ENCODE measurements at places on chromosomes 7 and 10.

DNA sequence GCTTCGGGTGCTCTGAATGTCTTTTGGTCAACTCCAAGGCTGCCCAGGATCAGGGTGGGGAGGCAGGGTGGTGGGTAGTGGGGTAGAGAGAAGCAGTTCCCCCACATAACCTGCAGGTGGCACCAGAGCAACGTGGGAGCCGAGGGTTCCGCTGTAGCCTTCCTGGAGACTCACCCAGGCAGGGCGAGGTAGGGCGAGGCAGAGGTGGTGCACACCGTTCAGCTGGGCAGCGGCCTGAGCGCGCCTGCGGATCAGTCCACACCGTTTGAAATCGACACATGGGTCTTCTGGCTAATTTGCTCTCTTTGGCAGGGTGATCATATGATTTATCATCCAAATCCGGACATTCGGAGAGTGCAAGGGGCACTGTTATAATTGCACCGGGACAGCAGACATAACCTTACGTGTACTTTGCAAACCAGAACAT lies 41.4 kb upstream of the MAP3K8 start:
- peak; percentile 79 for DNase-seq

- no peak for DNase-seq
Observed at GRCh38 chr7:132773527-132773956, 197.3 kb upstream of the PLXNA4 start.

DNA sequence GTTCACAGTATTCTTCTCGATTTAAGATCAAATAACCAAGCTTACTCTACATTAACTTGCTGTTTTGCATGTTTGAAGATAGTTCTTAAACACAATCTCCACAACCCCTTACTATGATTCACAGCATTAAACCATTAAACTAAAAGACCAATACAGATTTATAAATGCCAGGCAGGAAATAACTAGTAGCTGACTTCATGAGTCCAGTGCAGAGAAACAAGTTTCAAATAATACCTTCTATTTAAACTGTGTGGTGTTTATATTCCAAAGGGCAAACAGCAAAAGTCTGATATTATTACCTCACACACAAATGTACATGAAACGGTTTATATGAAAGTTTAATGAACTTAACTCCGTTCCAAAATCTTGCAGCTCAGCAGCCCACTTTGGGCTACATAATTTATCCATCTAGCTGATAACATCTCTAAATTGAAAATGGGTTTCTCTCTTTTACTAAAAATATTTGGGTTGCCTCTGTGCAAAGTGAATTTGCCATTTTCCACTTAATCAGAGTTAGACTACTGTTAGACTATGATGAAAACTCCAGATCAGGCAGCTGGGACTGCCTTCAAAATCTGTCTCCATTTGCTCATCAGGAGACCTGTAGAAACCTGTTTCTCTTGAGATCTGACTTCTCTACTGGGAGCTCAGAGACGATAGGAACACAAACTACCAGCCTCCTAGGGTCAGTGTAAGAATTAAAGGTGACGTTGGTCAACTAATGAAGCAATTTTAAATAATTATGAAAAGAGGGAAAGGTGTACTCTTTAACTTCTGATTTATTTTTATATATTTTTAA lies 287.3 kb downstream of the FZD1 start:
- no peak for DNase-seq

DNA sequence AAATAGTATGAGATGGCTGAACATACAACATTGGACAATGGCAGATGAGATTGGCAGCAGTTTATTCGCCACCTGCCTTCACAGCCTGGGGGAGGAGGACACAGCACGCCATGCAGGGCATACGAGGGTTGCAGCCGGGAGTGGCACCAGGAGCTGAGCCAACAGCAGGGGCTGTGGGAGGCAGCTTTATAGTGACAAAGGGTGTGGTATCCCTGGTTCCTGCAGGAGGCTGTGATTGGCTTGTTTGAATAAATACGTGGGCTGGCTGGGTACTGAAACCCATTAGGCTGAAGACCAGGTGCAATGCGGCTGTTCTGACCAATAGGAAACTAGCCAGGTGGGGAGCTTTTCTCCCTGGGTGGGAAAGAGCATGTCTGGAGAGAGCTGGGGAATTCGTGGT lies 68.9 kb upstream of the LEP start:
- DNase-seq: no peak

- no peak for DNase-seq
Observed at GRCh38 chr7:141238596-141239243, 164.9 kb downstream of the TMEM178B start.

- no peak for DNase-seq
Observed at GRCh38 chr10:11685787-11686218, 56.4 kb upstream of the ECHDC3 start.

DNA sequence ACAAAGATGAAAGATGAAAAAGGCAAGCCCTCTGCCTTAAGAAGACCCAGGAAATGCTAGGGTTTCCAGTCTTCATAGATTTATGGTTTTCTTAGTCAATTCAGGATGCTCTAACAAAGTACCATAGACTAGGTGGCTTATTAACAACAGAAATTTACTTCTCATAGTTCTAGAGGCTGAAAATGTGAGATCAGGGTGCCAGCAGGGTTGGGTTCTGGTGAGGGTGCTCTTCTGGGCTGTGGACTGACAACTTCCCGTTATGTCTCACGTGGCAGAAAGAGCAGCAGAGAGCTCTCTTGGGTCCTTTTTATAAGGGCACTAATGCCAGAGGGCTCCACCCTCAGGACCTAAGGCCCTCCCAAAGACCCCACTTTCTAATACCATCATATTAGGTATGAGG lies 23.7 kb downstream of the ELMO1 start:
- no peak for DNase-seq

DNA sequence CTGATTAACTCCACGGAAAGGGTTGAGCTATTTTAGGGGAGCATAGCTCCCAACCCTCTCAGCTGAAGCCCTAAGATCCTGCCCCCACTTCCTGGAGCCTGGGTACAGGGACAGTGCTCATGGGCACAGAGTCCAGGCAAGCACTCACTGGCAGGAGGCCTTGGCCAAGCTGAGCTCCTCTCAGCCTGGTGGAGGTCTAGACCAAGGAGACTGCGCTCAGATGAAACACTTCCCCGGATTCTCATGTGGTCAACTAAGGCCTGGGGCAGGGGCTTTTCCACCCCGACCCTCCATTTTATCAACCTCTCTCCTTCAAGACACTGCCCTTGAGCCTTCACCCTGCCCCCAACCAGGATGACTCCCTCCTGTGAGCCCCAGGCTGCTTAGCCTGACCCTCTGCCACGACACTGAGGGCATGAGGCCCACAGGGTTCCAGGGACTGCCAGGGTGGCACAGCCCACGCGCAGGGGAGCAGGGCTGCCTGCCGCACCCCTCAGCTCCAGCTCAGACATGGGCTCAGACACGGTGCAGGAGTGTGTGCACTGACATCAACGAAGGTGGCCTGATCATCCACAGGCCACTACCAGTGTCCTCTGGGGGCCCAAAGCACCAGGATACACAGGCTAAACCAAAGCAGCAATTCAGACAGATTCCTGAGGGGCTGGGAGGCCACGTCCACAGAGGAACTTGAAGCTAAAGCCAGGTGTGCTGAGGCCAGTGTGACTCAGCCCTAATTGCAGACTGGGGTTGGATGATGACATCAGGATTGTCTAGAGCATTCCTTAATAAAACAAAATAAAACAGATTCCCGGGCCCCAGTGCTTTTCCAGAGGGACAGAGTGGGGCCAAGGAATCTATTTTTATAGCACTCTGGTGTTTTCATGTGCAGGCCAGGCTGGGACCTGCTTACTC lies 18.8 kb downstream of the CHAT start:
- no peak for DNase-seq

GRCh38 chr10:26746061-26746460 lies 48.6 kb downstream of the PDSS1 start:
- DNase-seq: no peak

- no peak for DNase-seq
Observed at GRCh38 chr7:22348379-22348778, 8.6 kb downstream of the RAPGEF5 start.

GRCh38 chr10:13698217-13698616 lies 111.5 kb downstream of the PRPF18 start:
- no peak for DNase-seq

- DNase-seq: no peak
Observed at GRCh38 chr10:120266022-120266421, 191.0 kb upstream of the PLPP4 start.

DNA sequence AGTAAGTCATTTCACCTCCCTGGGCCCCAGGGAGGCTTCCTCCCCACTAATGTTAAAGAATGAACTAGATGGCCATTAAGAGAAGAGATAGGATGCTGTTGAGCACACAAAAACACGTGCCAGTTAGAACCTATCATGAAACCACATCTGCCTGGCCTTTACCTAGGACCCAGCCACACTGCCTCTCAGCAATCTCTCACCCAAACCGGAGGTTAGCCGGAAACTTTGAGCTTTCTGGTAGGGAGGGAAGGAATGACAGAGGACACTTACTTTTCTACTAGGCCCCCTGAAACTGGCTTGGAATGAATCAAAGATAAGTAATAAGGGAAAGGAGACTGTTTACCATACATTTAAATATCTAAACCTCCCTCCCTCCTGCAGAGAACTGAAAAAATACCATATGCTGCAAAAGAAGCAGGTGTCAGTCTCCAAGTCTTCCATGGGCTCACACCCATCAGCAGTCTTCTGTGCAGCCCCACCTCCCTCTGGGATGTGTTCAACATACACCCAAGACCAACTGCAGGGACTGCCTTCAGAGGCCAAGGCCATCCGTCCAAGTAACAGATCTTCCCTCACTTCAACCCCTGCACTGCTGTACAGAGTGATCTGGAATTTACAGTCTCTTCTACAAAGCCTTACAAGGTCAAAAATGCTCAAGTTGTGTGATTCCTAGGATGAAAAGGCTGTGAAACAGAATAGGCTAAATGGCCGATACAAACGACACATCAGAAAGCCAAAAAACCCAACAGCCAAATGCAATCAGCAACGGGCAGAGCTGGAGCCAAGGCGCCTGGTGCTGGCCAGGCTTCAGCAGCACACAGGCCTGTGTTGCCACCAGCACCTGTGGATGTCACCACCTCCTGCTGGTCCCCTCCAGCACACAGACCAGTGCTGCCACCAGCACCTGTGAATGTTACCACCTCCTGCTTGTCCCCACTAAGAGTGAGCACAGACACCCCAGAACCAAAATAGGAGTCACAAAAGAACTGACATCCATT lies 42.4 kb downstream of the SORBS1 start:
- DNase-seq: no peak

DNA sequence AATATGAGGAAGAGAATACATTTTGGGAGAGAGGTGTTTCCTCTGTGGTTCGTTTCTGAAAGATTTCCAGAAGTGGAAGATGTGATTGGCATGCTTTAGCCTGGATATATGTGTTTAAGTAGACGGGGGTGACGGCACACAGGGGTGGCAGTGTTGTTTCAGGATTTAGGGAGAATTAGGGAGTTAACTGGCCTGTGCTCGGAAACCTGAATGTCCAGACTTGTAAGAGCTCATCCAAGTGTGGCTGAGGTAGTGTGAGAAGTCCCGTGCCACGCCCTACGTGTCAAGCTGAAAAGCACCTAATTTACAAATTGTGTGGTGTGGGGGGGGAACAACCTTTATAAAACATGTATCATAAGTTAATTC lies 1.1 kb downstream of the RALA start:
- no peak for DNase-seq

GRCh38 chr10:31774299-31774900 lies 154.2 kb downstream of the ARHGAP12 start:
- DNase-seq: no peak

- no peak for DNase-seq
Observed at GRCh38 chr10:73131913-73132686, 21.8 kb downstream of the NUDT13 start.

GRCh38 chr7:29416938-29417305 lies 146.7 kb upstream of the PRR15 start:
- no peak for DNase-seq

- no peak for DNase-seq
Observed at GRCh38 chr7:77216181-77216845, 16.7 kb upstream of the FGL2 start.

- no peak for DNase-seq
Observed at GRCh38 chr7:2237109-2237602, 4.4 kb upstream of the MAD1L1 start.

GRCh38 chr7:157840914-157841772 lies 504.3 kb downstream of the DNAJB6 start:
- no peak for DNase-seq

GRCh38 chr7:83947260-83947659 lies 247.3 kb downstream of the SEMA3A start:
- no peak for DNase-seq

DNA sequence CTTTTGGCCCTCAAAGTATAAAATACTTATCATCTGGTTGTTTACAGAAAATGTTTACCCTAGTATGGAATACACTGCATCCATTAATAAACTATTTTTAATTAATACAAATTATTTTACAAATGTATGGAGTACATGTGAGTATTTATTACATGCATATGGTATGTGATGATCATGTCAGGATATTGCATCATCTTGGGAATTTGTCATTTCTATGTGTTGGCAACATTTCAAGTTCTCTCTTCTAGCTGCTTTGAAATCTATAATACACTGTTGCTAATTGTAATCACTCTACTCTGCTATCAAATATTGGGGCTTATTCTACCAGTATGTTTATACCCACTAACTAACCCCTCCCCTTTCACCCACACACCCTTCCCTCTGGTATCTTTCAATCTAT lies 103.9 kb upstream of the THSD7A start:
- DNase-seq: no peak

DNA sequence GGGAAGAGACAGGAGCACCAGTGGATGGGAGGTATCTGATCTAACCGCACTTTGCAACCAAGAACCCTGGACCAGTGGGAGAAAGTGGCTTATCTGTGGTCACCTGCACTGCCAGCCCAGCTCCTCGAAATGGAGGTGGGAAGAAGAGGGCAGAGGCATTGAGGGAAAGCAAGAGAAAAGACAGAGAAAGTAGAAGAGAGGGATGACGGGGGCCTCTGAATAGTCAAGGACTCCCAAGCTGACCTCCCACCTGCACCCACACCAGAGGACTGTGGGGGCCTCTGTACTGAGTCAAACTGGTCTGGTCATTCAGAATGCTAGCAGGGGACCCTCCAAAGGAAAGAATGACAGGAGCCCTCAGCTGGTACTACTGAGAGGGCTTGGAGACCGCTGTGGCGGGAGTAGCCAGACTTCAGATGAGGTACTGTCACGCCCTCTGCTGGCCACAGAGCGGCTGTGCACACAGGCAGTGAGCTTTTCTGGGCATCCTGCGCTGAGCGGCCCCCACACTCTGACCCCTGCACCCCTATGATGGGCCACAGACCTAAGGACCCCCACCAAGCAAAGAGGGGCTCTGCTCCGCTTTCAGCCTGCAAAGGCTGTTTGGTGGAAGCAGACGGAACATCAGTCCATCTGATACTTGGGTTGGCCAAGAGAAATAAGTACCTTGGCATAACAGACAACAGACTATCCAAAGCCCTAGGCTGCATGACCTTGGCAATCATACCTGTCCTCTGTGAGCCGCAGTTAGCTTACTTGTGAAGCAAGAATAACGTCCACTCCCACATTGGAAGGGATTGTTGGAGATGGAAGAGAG lies 112.9 kb downstream of the COL13A1 start:
- DNase-seq: peak; percentile 82

DNA sequence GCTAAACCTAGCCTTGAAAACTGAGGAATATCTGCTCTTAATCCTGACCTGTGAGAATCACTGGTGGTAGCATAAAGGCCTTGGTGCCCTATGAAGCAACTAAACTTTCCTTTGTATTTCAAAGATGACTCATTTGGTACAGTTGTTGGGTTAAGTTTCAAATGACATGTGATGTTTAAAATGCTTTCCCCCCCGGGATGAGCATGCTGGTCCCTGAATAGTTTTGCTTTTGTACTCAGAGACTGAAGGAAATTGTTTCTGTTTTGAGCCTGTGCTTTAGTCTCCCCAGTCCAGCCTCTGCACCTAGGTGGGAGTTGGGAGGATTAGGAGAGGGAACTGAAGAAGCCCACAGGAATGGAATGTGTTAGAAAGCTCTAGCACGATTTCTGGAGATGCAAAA lies 258.9 kb upstream of the NPY start:
- DNase-seq: no peak

Data from 8988T (cell line).